ENCODE measurements at places on chromosomes 7 and 10.

DNA sequence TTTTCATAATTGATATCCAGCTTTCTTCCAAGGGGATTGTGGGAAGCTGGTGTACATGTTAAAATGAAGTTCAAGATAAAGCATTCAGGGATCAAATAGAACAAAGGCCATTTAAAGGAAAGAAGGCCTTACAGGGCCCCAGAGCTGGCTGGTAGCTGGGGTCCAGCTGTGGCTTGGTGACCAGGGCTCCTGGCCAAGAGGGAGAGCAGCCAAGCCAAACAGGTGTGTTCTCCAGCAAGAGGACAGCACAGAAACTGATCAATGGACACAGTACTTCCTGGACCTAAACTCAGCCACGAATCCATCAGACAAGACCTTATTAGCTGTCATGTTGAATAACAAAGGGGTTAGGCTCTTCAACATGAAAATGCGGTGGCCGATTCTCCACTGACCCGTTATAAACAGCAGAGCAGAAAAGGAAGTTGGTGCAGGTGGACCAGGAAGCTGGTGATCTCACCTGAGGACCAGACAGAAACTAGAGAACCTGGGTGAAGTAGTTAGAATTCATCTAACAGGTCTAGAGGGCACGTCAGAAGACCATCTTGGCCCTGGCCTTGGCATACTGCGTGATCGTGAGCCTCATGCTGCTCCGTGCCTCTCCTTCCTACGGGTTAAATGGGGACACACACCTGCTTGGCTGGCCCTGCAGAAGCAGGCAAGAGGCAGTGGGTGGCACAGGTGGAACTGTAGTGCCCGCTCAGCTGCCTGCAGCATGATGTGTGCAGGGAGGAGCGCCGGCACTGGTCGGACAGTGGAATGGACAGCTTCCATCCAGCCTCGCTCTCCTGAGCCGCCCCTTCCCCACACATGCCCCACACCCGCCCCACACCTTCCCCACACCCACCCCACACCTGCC, 53.8 kb downstream of the PARP12 start:
- DNase-seq: no peak

DNA sequence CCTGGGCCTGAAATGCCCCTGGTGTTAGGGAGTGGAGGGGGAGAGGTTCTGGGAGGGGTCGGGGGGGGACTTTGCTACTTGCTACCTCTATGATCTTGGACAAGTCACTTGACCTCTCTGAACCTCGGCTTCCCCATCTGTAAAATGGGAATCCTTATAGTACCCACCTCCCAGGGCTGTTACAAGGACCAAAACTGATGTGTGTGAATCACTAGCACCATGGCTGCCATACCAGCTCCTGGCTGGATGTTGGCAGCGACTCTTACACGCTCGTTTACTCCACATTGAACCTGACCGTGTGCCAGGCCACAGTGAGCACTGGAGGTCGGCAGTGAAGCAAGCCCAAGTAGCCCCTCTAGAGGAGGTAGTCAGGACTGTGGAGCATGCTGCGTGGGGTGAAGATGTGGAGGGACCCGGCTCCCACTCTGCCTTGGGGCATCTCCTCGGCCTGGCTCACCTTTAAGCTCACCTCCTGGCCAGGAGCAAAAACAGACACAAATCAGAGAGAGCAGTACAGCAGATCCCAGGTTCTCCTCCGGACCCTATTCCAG, 28.9 kb downstream of the PPIF start:
- no peak for DNase-seq

DNA sequence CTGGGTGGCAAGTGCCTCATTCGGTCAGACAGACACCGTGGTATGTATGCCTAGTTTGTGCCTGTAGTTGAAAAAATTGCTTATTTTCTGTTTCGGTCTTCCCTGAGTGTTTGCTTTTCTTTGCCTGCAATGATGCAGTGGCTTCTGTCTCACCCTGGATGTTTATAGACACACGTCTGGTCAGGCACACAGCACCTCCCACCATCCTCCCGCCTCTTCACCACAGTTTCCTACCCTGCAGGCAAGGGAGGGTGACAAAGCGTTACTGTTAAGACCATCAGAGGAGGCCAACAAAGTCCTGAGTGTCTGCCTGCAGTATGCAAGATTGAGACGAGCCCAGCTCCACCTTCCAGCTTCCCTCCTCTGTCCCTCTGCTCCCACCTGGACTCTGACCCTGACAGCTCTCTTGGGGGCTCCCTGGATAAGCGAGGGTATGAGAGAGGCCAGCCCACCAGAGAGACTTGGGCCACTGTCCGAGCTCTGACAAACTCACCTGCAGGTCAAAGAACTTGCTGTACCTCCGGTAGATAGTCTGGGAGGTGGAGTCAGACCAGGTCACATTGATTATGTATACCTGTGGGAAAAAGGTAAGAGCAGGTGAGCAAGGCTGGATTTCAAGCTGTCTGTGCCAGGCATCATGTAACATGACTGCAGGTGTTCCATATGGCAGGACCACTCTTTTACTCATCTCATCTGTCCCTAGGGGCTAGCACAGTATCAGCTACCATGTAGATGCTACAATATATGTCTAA, 54.4 kb downstream of the SH3PXD2A start:
- DNase-seq: no peak

- DNase-seq: no peak
Measured at GRCh38 chr10:4532467-4532866, 293.5 kb upstream of the AKR1E2 start.

GRCh38 chr10:13627459-13628310, 40.9 kb downstream of the PRPF18 start:
- DNase-seq: no peak

DNA sequence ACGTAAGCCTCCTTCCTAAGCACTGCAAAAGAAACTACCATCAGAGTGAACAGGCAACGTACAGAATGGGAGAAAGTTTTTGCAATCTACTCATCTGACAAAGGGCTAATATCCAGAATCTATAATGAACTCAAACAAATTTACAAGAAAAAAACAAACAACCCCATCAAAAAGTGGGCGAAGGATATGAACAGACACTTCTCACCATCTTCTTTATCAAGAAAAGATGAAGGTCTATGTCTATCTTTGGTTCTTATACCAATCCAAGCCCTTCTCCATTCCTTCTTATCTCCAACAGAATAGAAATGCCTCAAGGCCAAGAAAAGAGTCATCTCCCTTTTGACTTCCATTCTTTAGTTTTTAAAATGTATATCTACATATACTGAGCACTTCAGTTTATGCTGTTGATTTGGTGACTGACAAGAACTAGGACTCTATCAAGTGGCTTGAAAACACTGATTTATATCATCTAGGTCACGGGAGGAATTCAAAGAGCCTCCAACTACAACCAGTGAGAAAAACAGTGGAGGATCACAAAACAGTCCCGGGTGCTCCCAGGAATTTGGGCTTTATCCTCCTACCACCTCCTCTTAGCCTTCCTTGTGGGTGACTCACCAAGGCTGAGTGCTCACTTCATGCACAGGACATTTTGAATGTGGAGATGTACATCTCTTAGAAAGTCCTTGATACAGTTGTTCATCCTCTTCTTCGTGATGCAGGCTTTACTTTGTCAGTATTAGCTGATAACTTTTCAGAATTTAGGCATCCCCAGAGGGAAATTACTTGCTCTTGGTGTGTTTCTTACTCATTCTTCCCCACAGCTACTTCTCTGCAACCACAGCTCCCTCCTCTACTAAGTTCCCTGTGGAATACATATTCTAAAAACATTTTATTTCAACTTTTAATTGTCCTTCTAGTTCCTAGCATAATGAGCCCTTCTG, 15.4 kb downstream of the TAS2R41 start:
- DNase-seq: no peak

- no peak for DNase-seq
Measured at GRCh38 chr10:98077223-98077622, 46.8 kb upstream of the CRTAC1 start.

GRCh38 chr7:101985903-101986734, 168.7 kb downstream of the CUX1 start:
- DNase-seq: no peak

DNA sequence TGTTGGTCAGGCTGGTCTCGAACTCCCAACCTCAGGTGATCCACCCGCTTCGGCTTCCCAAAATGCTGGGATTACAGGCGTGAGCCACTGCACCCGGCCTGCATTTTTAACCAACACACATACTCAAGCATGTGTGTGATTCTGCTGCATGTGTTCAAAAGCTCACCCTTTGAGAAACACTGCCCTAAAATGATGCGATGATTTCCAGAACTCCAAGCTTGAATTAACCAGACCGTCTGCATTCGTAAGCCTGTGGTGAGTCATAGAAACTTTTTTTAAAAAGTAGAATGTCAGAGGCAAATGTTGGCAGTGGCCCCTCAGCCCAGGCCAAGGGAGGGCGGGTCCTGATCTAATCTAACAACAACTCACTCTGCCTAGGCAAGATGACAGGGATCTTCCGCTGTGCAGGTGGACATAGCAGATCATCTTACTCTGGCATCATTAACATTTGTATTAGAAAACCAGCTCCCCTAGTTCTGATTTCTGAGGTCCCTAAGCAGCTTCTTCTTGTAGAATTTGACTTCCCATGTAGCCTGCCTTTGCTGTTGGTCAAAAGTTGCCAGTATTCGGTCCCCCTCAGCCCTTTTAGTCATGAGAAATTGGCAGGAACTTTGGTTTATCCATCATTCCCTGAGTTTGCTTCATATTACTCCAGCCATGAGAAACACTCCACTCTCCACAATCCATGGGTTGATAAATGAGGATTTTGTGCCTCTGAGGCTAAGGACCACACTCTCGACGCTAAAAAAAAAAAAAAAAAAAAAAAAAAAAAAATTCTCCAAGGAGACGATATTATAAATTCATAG, 190.4 kb downstream of the SKIDA1 start:
- no peak for DNase-seq

DNA sequence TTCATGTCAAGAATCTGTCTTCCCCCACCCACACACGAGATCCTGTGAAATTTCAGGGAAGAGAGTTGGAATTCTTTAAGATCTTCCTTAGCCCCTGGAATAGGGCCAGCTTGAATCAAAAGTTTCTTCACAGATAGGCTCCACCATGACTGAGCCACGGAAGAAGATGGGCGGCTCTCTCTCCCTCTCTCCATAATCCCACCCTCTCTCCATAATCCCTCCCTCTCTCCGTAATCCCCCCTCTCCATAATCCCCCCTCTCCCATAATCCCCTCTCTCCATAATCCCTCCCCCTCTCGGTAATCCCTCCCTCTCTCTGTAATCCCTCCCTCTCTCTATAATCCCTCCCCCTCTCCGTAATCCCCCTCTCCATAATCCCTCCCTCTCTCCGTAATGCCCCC, 20.4 kb downstream of the SHH start:
- no peak for DNase-seq

DNA sequence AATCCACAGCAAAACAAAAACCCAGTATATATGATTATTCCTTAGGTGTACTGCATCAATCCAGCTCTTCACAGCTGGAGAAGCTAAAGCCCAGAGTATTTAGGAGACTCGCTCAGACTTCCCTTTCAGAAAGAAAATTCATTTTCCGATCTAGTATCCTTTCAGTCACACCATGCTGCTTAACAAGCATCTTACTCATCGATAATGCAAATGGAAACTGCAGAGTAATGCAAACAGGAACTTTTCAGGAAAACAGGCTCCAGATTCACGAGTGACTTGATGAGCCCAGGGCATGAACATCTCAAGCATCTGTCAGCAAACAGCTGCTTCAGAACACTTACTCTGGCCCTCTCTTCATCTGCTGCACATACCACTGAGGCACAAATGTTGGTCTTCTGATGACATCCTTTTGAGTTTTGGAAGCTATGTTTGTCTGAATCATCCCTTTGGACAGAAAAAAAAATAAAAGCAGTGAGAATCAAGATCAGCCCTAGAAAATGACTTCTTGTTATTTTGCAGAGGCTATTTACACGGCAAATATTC, 24.9 kb upstream of the ZC3HAV1L start:
- no peak for DNase-seq

GRCh38 chr10:113872139-113873030, 17.9 kb downstream of the NHLRC2 start:
- DNase-seq: no peak

DNA sequence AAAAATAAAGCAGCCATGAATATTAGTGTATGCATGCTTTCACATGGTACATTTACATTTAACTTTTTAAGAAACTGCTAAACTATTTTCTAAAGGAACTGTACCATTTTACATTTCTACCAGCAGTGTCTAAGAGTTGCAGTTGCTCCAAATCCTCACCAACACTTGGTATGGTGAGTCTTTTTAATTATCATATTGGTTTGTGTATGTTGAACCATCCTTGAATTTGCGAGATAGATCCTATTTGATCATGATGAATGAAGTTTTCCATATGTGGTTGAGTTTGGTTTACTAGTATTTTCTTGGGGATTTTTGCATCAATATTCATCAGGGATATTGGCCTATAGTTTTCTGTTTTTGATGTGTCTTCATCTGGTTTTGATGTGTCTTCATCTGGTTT, 1057.2 kb downstream of the LRMDA start:
- DNase-seq: no peak

GRCh38 chr7:46881507-46882127, 700.3 kb downstream of the TNS3 start:
- peak; percentile 2 for DNase-seq

GRCh38 chr7:49781996-49782395, 8.6 kb downstream of the VWC2 start:
- no peak for DNase-seq

DNA sequence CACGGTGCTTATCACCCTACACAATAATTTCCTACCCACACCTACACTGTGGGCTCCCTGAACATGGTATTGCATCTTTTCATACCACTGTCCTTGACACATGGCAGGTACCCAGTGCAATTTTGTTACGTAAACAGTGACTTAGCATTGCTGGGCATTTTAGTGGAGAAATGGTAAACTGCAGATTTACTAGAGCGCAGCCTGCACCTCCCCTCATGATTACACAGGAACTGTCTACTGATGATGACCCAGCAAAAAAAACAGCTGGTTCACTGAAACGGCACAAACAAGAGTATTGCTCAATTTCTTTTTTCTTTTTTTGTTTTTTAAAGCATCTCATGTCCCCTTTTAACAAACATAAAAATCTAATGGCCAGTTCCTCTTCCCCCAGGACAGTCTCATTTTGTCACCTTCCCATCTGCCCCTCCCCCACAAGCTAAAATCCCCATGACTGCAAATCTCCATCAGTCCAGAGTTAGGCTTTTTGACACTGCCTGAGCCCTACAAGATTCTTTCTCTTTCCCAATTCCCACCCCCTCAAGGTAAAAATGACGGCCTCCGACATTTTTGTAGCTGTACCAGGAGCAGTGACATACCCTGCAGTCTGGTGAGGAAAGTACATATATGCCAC, 2.8 kb downstream of the ZNF746 start:
- no peak for DNase-seq

DNA sequence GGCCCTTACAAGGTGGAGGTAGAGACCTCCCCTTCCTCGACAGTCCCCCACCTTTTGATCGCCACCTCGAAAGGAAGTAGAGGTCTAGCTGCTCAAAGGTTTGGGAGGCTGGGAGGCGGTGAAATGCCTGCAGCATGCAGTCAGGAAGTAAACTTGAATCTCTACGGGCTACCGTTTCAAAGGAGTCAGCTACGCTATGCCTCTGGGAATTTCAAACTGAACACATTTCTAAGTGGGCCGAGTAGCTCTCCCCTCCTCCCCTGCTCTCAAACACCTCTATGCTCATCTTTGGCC, 68.0 kb downstream of the CXCL12 start:
- no peak for DNase-seq

All from iPS DF 19.7 (cell line).